Muscle of leg (tissue), 16 donors: ENCODE measurements at places on chromosomes 2 and 18. TPM values are rescaled to one million over a fixed set of nuclear protein-coding genes. Genes with fewer than 3 reads are reported as not detected.

- peak; percentile 71 for DNase-seq
Observed at GRCh38 chr2:7430869-7431641, 513.8 kb downstream of the RNF144A start.

- DNase-seq: peak; percentile 98
Observed at GRCh38 chr18:11268741-11269233, 119.4 kb upstream of the PIEZO2 start.

GRCh38 chr2:32732912-32733472 lies 105.1 kb downstream of the TTC27 start:
- DNase-seq: no peak

- DNase-seq: no peak
Observed at GRCh38 chr2:75025633-75026380, 67.4 kb downstream of the POLE4 start.

- peak; percentile 68 for DNase-seq
Observed at GRCh38 chr18:33870059-33870458, 292.0 kb downstream of the ASXL3 start.

XRCC5 gene
- 140 TPM for polyA plus RNA-seq

FHOD3 gene
- 35.3 TPM for polyA plus RNA-seq

RNF125 gene
- 7.0 TPM for polyA plus RNA-seq
